ENCODE measurements at places on chromosomes 12 and 14.

DNA sequence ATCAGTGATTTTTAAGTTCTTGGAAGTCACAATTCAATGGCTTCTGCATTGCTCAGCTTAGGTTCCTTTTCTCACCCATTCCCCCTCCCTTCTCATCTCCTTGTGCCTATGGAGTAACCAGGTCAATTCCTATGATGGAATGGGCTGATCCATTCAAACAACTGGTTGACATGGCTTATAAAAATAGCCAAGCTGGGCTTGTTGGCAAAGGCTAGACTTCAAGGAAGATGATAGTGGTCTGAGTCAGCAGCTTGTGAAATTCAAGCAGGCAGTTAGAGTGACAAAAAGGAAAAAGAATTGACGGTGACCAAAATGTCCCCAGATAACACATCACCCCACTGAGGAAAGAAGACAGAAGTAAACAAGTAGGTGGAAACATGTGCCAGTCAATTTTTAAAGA is 119.9 kb upstream of the PCED1B start:
- ATAC-seq: peak; percentile 79

- no peak for ATAC-seq
Measured at GRCh38 chr12:89836026-89836425, 127.4 kb upstream of the ATP2B1 start.

GRCh38 chr12:123983822-123984485 is 10.9 kb downstream of the ZNF664 start:
- ATAC-seq: peak; percentile 76

DNA sequence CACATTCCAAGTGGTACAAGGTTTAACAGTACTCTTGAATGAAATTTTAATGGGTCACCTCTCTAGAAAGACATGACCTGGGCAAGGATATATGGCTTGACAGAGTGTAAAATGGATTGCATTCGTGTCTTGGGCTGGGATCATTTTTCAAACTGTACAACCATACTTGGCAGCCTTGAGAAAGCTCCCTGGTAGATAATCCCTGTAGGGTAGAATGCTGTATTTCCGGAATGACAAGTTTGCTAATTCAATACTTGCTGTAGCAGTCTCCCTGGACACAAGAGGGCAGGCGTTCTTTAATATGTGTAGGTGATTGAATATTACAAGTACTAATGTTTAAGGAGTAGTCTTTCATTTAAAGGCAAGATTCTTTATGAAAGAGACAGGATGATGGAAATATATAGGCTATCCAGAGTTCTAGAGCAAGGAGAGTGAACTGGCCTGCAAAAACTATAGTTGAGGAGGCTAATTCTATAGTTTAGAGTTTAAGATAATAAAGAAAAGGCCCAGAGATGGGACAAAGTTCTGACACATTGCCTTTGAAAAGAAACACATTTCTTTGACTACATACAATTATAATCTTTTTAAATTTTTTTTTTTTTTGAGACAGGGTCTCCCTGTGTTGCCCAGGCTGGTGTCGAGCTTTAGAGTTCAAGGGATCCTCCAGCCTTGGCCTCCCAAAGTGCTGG is 53.4 kb downstream of the PLBD1 start:
- peak; percentile 96 for ATAC-seq

Measured in esophagus mucosa (tissue), 1 donor.